ENCODE measurements at places on chromosomes 3 and 15.

- DNase-seq = no peak
These were observed 622.0 kb downstream of the PYDC2 start for GRCh38 chr3:192082730-192083660.

GRCh38 chr15:70426096-70426821 lies 328.5 kb upstream of the TLE3 start:
- DNase-seq = no peak

DNA sequence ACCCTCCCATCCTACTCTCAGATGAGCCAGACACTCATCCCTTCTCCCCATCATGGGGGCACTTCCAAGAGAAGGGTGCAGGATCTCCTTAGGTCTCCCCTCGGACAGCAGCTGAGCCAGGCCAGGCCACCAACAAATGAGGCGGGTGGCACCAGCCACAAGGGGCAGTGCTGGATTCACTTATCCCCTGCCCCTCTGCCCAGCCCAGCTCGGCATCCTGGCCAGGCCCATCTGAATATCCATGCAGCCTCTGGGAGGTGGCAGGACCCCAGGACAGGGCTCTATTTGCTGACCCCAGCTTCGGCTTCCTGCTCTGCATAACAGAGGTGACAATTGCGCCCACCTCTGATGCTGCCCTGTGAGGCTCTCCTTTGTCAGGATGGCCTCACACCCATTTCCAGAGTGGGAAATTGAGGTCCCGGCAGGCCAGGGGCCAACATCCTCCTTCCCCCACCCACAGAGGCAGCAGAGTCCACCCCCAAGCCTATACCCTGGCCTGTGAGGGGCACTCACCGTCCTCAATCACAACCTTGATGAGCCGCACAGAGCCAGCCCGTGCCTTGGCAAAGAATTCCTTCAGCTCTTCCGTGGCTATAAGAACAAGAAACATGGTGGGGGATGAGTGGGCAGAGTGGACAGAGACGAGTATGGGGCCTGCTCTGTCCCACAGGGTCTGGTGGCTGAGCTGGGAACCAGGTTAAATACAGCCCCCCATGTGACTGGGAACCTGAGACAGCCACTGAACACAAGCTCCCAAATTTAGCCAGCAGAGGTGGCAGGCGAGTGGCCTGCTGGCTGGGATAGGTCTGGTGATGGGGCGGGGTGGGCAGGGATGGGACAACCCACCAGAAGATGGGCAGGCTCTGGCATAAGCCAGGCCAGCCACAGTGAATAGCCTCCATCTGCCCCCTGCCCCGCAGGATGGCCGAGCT lies 4.2 kb downstream of the TWF2 start:
- no peak for DNase-seq

DNA sequence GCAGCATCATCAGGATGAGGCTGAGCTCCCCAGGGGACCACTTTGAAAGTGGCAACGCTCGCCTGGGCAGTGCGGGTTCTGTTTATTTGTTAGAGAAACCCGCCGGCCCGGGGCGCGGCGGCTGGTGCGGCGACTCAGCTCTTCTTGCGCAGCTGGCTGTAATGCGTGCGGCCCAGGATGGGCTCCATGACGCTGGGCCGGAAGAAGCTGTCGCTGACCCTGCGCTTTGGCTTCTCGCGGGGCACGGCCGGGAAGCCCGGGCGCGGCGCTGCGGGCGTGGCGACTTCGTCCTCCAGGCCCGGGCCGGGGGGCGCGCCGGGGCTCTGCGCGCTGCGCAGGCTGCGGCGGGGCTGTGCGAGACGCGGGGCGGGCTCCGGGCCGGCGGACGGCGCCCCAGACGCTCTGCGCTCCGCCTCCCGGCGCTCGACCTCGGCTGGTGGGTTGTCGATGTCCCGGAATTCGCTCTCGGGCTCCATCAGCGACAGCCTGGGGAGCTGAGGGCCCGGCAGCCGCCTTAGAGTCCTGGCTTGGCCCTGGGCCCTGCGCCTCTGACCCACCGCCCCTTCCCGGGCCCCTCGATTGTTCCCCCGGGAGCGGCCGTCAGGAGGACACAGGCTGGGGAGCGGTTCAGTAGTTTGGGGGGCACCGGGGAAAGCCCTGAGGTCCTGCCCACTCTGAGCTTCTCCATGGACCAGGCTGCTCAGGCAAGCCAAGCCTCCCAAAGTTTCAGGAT lies 10.3 kb upstream of the KIF7 start:
- DNase-seq = no peak

- DNase-seq = no peak
These were observed 43.7 kb upstream of the POLR2M start for GRCh38 chr15:57662802-57663201.

DNA sequence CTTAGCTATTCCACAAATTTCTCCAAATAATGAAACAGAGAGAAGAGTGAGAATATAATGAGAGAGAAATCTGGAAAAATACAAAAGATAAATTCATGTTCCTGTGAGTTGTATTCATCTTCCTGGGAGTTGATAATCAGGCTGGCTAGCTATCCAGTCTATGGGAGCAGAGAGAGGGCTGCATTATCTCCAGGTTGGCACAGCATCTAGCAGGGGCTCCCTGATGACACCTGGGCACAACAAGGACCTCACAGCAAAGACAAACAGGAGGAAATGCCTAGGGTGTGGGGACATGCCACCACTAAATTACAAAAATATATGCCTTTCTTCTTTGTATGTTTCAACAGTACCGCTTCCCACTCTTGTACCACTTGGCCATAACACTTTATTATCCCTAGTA lies 1.9 kb downstream of the EHD4 start:
- no peak for DNase-seq

DNA sequence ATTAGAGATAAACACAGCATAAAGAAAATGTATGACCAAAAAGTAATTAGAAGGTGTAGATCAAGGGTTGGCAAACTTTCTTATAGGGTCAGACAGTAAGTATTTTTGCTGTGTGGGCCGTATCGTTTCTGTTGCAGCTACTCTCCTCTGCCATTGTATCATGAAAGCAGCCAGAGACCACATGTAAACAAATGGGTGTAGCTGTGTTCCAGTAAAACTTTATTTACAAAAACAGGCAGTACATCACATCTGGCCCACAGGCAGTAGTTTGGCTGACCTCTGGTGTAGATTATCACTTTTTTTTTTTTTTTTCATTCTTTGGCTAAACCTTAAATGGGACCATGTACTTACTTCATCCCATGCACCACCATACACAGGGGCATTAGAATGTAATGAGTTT lies 190.8 kb downstream of the MBNL1 start:
- DNase-seq = no peak

DNA sequence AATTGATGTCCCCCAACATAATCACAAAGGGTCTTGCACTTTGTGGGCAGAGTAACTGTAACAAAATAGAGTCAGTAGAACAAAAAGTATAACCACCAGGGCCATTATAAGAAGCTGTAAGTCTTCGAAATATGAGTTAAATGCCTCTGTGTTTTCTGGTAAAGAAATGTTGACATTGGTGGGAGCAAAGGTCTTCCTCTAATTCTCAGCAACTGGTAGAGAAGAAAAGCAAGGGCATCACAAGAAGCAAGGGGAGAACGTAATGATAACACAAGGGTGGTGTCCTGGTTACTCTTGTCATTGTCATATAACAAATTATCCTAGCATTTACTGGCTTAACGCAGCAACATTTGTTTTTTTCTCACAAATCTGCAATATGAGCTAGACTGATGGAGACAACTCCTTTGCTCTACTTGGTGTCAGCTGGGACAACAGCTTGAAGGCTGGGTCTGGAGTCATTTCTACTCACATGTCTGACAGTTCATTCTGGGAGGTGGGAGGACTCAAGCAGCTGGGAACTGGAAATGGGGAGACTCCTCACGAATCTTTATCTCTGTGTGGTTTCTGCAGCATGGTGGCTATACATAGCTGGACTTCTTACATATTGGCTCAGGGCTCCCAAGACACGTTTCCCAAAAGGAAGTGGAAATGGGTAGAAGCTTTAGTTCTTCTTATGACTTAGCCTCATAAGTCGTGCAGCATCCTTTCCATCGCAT lies 20.2 kb downstream of the DNAJB11 start:
- no peak for DNase-seq

- DNase-seq = no peak
These were observed 41.1 kb upstream of the SEC61A1 start for GRCh38 chr3:128011140-128011539.

DNA sequence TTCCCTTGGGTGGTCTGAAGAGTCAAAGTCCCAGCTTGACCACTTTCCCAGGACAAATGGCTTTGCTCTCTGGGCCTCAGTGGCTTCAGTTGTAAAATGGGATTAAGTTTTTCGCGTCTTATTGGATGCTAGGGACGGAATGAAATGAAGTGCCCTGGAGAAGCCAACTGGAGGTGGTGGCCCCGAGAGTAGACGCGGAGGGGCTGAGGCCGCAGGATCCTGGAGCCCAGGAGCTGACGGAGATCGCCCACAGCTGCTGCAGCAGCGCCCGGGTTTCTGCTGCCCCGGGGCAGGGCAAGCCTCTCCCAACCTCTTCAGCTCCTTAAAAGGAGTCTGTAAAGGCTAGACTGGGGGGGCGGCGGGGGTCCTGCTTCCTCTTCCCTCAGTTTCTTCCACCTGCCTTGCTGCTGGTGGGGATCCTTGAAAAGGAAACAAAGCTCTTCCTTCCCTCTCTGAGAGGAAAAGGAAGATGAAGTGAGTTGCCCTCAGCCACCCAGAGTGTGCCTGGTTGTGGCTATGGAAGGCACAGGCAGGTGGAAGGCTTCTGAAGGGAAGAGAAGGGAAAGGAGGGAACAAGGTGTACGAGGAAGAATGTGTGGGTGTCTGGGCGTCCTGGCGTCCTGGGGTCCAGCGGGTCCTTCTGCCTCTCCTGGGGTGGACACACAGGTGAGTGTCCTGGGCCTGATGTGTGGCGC lies 967 bp upstream of the BNC1 start:
- no peak for DNase-seq
